Activated T-cell treated with anti-CD3 and anti-CD28 coated beads, Interleukin-2, amount 50 U/mL, for 1 hour (primary cell): ENCODE measurements at places on chromosomes 5 and 9.

DNA sequence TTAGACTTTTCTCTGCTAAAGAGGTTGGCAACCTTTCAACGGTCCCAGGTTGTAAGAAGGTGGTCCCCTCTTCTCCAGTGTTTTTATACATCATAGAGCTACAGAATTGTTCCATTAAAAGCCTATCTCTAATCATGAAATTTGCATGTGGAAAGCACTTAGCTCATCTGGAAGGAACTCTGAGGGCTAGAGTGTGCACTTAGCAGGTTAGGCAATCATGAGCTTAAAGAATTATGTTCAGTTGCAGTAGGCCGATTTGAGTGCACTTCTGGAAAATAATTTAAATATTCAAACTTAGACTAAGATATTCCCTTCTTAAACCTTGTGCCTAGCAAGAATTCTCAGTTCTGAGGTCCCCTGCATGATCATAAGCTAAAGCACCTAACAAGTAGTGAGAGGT lies 468.7 kb downstream of the SPATA31D1 start:
- no peak for DNase-seq

- no peak for DNase-seq
Observed at GRCh38 chr5:22591461-22591860, 261.7 kb downstream of the CDH12 start.

DNA sequence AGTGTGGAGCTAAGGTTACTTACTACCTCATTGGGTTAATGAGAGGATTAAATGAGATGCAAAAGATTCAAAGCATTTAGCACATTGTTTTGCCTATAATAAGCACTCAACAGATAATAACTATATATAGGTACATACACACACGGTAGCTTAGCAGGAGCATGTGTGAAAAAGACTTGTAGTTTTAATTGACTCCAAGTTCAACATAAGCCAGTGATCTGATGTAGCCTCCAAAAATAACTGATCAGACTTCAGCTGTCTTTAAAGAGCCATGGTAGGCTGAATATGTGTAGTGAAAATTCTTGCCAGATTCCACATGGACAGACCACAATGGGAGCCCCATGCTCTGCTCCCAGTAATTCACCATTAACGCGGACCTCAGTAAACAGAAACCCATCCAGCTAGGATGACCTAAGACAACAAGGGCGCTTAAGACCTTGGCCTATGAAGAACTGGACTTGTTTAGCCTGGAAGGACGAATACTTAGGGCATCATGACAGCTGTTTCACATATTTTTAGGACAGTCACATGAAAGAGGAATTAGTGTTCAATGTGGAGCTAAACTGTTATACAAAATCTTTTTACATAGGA lies 115.1 kb upstream of the ZNF366 start:
- no peak for DNase-seq

DNA sequence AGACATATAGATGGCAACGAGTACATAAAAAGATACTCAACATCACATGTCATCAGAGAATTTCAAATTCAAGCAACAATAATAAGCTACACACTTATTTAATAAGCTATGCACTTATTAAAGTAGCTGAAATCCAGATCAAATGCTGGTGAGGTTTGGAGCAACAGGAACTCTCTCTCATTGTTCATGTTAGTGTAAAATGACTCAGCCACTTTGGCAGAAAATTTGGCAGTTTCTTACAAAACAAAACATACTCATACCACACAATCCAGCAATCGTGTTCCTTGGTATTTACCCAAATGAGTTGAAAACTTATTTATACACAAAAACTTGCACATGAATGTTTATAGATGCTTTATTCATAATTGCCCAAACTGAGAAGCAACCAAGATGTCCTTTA lies 131.5 kb upstream of the NFIL3 start:
- no peak for DNase-seq
